ENCODE measurements at places on chromosomes 12 and 14.

GRCh38 chr12:66085998-66086397 lies 44.6 kb downstream of the LLPH start:
- no peak for DNase-seq

GRCh38 chr14:104444159-104445030 lies 135.2 kb upstream of the C14orf180 start:
- DNase-seq: peak; percentile 40

DNA sequence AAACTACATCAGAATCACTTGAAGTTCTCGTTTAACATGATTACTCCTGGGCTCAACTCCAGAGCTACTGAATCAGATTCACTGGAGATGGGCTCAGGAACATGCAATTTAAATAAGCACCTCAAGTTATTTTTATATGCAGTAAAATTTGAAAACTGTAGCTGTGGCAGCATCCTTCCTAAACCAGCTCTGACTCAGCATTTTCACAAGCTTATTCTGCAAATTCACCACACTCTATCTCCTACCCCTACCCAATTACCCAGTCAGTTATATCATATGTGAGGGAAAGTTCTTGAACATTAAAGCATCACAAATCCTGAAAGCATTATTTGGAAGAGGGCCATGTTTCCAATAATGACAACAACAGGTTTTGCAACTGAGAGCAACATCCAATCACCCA lies 24.2 kb upstream of the LRRC9 start:
- no peak for DNase-seq

DNA sequence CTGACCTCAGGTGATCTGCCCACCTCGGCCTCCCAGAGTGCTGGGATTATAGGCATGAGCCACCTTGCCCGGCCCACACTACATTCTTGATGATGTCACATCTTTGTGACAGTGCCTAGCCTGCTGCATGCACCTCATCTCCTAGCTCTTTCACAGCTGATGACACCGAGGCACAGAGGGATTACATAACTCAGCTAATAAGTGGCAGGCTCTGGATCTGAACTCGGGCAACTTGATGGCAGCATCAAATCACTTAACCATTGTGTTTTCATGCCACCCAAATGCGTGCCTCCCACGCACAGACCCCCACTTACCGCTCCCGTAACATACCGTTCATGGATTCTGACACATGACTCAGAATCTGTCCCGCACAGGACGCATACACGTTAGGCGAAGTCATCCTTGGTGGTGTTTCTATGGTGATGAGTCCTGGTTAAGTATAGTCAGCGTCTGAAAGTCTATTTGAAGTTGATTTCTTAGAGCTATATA lies 7.4 kb downstream of the TMEM120B start:
- peak; percentile 97 for DNase-seq

DNA sequence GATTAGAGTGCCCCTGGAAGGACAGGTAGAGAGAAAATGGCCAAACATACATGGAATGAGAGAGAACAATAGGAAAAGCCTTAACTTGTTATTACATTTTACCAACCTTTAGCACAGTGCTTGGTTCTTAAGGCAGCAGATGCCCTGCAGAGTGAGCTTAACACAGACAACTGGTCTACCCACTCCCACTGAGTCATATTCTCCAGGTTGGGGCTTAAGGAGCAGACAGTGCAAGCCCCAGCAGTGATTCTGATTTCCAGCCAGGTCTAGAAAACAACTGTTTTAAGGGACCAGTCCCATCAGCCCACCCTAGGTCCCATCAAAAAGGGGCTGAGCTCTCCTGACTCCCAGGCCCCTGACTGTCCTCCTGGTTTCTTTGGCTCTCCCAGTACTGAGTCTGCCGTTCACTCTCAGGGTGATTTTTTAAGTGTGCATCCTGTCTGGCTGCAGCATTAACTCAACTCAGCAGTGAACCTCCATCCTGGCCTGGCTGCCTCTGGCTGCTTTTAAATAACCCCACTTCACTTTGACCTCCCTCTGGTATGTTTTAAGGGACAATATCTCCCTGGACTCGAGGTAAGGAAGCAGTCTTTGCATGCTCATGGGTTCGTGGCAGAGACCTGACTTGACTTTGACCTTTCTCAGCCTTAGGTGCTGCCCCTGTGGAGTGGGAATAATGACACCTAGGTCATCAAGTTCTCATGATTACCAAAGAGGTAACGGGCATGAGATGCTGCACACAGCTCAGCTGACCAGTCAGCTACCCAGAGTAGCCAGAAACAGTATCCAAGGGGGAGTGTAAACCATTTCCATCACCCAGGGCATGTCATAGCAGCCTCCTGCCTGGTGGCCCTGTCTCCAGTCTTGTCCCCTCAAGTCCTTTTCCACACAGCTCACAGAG lies 210.7 kb upstream of the PWP1 start:
- no peak for DNase-seq

DNA sequence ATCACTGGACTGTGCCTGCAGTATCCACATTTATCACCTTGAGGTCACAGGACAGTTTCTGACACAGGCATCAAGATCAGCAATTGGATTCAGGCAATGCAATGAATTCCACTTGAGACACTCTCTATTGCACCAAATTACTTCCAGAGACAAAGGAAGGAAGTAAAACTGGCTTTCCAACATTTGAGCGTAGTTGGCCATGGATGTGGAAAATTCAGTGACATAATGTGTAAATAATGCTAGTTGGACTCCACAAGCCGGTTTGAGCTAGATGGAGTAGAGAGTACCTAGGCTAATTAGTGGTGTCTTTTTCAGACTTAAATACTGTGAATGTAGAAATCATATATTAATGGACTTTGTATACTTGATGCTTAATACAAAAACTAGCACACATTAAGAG lies 168.3 kb upstream of the SYT1 start:
- no peak for DNase-seq

DNA sequence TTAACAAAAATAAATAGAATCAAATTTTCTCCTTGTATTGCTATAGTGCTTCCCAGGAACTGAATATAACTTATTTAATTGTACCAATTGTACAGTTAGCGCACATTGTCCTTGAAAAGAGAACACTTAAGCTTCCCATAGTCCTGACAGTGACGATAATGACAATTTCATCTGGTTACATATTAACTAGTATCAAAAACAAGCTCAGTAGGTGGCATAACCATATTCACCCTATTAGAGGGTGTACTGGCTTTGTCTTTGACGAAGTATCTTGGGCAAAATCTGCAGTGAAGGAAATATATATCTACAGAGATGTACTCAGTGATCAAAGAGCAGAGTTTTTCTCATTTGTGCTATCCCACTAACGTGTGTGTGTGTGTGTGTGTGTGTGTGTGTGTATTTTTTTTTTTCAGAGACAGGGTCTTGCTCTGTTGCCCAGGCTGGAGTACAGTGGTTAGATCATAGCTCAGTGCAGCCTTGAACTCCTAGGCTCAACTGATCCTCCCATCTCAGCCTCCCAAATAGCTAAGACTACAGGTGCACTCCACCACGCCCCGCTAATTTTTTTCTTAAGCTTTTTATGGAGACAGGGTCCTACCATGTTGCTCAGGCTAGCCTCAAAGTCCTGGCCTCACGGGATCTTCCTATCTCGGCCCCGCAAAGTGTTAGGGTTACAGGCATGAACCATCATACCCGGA lies 4.9 kb upstream of the A2M start:
- no peak for DNase-seq

DNA sequence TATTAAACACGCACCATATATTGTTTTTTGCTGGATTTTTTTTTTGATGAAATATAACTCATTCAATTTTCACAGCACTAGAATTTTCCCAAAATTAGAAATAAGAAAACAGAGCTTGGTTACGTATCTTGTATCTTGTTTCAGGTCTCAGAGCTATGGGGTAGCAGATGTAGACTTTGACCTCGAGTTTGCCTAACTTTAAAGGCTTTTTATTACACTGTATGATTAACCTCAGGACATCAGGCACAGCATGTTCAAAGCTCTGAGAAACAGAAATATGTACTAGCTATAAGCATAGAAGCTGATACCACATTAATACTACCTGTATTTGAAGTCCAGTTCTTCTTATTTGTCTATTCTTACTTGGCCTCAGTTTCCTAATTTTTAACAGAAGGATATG lies 171.9 kb upstream of the KITLG start:
- DNase-seq: no peak

All from islet precursor cell (in vitro differentiated cells).